ENCODE measurements at places on chromosomes 2 and 18.

DNA sequence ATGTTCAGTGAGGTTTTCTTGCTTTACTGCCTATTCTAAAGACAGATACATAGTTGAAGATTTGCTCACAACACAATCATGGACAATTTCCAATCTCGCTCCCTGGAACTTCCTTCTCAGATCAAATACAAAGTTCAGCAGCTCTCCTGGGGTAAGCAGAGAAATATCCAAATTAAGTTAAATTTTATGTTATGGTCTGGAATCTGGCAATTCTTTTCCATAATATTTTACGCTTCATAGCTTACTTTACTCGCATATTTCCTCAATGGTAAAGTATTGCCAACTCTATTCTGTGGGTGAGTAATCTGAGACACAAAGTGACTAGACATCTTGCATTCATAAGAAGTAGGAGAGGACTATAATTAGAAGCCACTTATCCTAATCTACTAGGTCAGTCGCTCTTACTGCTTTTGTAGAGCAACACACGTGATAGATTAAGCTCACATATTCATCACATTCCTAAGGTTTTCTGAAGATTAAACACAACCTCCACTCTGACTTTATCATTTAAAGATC lies 529.4 kb downstream of the CCDC85A start:
- no peak for DNase-seq

- no peak for DNase-seq
Measured at GRCh38 chr2:72130659-72131360, 16.9 kb downstream of the CYP26B1 start.

GRCh38 chr2:118056165-118056534 lies 32.1 kb upstream of the INSIG2 start:
- DNase-seq = peak; percentile 61

GRCh38 chr2:188416367-188416766 lies 124.7 kb downstream of the GULP1 start:
- DNase-seq = no peak

GRCh38 chr2:204018717-204019116 lies 82.2 kb downstream of the ICOS start:
- no peak for DNase-seq

DNA sequence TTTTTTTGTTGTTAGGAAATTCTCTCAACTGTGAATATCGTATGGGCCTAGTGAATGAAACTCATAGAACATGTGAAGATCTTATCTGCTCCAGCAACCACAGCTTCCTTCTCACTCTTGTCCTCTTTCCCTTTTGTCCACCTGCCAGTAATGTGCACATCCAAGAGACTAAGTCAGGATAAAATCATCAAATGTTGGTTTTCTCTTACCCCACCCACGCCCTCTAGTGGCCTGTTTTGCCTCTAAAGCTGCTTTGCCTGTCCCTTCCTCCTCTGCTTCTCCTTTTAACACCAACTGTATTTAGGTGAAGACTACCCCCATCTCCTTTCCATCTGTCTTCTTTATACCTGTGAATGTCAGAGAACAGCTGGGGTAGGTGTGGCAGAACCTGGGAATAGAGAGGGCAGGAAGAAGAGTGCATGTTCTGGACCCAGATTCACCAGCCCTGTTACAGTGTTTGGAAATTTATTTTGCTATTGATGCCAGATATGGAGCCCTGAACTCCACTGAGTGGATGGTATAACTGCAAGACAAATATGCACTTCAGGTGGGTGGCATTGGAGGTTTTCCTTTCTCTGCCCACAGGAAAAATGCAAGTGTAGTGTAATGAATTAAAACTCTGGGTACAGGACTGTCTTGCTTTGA lies 8.4 kb upstream of the MGAT5 start:
- no peak for DNase-seq

- no peak for DNase-seq
Measured at GRCh38 chr2:48174503-48174902, 268.2 kb upstream of the FBXO11 start.

- DNase-seq = no peak
Measured at GRCh38 chr2:39622860-39623259, 42.9 kb upstream of the TMEM178A start.

GRCh38 chr2:1742301-1742680 lies 2.0 kb downstream of the PXDN start:
- DNase-seq = no peak
